Stimulated activated CD8-positive, alpha-beta memory T cell treated with anti-CD3 and anti-CD28 coated beads, Interleukin-12 subunit alpha, Interleukin-12 subunit beta, amount 100 ng/mL, for 4 hours (primary cell): ENCODE measurements at places on chromosomes 16 and 17.
A peak's percentile ranks its signal among the peaks of the same experiment; 100 is the strongest.

GRCh38 chr17:63699638-63700527, at the start of gene LIMD2:
TSS of gene LIMD2 (minus strand) at chr17:63700125. CDS start at chr17:63699298, 827 bp downstream.
- peak; percentile 86 for DNase-seq

DNA sequence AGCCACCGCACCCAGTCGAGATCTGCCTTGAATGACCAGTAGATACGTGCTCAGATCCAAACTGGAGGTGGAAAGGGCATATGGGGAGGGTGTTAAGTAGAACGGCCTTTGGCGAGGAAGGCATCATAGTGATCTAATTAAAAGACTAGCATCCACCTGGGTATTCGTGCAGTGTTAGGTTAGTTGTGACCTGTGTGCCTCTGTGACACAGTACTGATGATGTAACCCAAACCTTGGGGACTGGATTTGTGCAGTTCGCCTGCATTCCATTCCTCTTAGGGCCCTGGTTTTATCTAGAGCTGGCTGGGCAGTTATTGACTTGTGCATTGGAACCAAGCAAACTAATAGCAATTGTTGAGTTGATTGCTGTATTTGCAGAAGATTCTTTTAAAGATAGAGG, 47.9 kb downstream of the SNX29 start:
- DNase-seq = no peak

- no peak for DNase-seq
Observed at GRCh38 chr16:89678258-89678657, 8.2 kb upstream of the CDK10 start.

- DNase-seq = no peak
Observed at GRCh38 chr16:28108590-28109247, 45.2 kb upstream of the GSG1L start.

DNA sequence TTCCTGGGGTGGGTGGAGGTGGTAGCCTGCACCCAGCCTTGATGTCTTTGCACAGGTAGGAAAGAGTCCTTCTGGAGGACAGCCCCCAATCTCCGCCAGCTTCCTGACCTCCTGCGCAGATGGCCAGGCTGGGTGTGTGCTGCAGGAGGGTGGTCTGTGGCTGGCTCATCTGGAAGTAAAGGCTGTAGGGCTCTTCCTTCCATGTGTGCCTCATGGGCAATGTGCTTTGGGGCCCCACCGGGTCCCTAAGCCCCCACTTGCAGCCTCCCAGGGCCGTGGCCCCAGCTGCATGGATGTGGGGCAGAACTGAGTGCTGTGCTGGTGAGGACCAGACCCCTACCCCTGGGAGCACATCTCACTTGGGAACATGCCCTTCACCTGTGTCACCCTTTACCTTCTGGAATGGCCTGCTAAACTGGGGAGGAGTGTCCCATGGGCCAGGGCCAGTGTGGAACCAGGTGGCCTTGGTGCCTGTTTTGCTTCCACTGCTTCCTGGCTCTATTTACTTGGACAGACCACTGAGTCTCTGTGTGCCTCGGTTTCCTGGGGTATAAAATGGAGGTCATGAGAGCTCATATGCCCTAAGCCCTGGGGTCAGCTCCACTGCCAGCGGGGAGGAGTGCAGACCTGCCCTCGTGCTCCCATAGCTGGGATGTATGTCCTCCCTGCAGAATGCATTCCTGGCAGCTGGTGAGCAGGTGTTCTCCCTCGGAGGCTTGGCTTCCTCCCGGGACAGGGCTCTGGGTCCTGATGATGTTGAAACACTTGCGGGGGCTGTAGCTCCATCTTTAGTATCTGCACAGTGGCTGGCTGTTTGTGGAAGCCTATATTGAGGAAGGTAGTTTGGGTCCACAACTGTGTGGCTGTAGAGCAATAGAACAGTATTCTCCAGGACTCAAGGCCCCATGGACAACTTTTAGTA, 18.0 kb downstream of the MPRIP start:
- DNase-seq = no peak

GRCh38 chr16:68236826-68237242, 907 bp upstream of the ESRP2 start:
- DNase-seq = no peak

- no peak for DNase-seq
Observed at GRCh38 chr16:10080051-10080772, 102.0 kb downstream of the GRIN2A start.

DNA sequence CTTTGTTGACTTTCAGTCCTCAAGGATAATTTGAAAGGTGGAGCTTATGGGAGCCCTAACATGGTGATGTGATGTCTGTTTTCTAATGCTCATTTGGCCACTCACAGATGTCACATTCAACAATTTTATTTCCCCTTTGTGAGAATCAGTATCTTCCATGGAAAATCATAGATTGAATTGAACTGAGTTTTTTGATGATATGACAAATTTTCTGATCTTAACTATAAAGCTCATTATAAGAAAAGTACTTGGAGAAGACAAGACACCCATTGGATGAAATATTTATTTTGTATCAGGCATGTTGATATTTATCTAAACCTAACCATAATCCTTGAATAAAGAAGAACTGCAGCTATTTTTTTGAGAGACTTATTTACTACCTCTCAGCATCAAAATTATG, 824.6 kb upstream of the GOT2 start:
- DNase-seq = no peak
